ENCODE measurements at places on chromosomes 6 and 20. TPM values are rescaled to one million over a fixed set of nuclear protein-coding genes. Genes with fewer than 3 reads are reported as not detected.

Gene TGM2
- 216 TPM for total RNA-seq

Gene GRIK2
- total RNA-seq = 1.6 TPM

Gene BTN1A1
- not detected for total RNA-seq

Gene MCM9
- total RNA-seq = 17.3 TPM

Gene B3GALT4
- 8.3 TPM for total RNA-seq

Gene SPINT4
- total RNA-seq = not detected

Gene NDRG3
- total RNA-seq = 26.3 TPM

Gene EDN1
- 19.0 TPM for total RNA-seq

Gene TNNC2
- 3.5 TPM for total RNA-seq

Gene PCED1A
- total RNA-seq = 47.1 TPM

Gene PSORS1C2
- total RNA-seq = not detected

Gene ERVFRD-1
- total RNA-seq = not detected

Gene RNASET2
- total RNA-seq = 71.5 TPM

Gene PCSK2
- total RNA-seq = 0.18 TPM

Gene ZNF831
- total RNA-seq = 2.8 TPM

Gene OR12D3
- not detected for total RNA-seq

Gene RSPO3
- 5.9 TPM for total RNA-seq

Gene PPP1R3D
- 10.2 TPM for total RNA-seq

Gene STMND1
- not detected for total RNA-seq

Gene GATA5
- 1.7 TPM for total RNA-seq

Gene C6orf58
- not detected for total RNA-seq

Gene SNAP25
- 2.5 TPM for total RNA-seq

Gene FRMD1
- total RNA-seq = 20.7 TPM

Gene C4B
- 80.0 TPM for total RNA-seq

Gene TAAR6
- not detected for total RNA-seq

Gene ABCC10
- total RNA-seq = 64.2 TPM

Gene RIPOR3
- total RNA-seq = 51.2 TPM

Gene C20orf141
- total RNA-seq = not detected

Gene GJA10
- total RNA-seq = not detected

Gene DNMT3B
- total RNA-seq = 0.67 TPM

Measured in Peyer's patch (tissue), 4 donors.